ENCODE measurements at places on chromosomes 5 and 9.
A peak's percentile ranks its signal among the peaks of the same experiment; 100 is the strongest.

- no peak for DNase-seq
Measured at GRCh38 chr5:72179816-72180440, 72.7 kb downstream of the MAP1B start.

- DNase-seq = no peak
Measured at GRCh38 chr9:603126-603525, 238.4 kb upstream of the DMRT1 start.

DNA sequence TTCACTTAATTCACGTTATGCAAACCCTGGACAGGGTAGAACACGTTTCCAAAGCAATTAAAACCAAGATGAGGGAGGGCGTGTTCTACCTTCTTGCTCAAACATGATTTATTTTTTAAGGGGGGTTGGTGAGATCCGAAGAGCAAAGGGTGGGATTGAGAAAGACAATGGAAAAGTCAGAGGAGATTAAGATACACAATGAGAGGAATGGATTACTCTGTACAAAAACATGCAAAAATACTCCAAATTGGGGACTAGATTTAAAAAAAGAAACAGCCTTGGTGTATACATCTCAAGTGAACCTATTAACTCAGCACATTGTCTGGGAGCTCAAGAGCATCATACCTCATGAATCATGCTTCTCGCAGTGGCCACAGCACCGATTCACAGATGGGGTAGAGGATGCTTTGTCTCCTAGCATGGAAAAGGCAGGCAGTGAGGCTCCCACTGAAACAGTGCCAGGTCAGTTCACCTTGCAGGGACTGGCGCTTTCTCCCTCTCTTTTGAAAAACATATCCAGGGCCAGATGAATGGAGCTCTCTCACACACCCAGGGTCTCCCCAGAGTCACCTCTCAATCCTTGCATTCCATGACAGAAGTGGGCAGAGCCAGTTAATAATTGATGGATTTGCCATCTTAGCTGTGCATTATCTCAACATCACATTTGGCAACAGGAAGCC is 459.7 kb downstream of the BNC2 start:
- DNase-seq = no peak

- DNase-seq = no peak
Measured at GRCh38 chr5:145991044-145991575, 54.7 kb downstream of the SH3RF2 start.

DNA sequence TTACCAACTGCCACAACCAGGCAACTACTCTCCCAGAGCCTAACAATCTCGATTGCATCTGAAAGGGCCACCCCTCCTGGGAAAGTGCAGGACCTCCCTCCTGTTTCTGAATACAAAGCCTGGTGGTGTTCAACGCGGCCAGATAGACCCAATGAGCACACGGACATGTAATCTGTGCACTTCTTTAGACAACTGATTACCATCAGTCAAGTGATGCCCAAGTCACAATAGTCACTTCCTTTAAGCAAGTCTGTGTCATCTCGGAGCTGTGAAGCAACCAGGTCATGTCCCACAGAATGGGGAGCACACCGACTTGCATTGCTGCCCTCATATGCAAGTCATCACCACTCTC is 739 bp downstream of the C9orf72 start:
- no peak for DNase-seq

DNA sequence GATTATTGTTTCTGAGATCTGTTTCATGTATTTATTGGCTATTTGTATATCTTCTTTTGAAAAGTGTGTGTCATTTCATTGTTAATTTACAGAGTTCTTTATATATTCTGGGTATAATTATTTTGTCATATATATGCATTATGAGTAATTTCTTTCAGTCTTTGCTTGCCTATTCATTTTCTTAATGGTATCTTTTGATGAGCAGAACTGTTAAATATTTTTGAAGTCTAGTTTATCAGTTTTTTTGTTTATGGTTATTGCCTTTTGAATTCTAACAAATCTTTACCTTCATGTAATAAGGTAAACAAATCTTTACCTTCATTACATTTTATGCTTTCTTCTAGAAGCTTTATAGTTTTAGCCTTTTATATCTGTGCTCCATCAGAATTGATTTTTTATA is 66.4 kb downstream of the CSNK1G3 start:
- DNase-seq = no peak

GRCh38 chr9:94703488-94704140 is 22.9 kb upstream of the AOPEP start:
- no peak for DNase-seq

DNA sequence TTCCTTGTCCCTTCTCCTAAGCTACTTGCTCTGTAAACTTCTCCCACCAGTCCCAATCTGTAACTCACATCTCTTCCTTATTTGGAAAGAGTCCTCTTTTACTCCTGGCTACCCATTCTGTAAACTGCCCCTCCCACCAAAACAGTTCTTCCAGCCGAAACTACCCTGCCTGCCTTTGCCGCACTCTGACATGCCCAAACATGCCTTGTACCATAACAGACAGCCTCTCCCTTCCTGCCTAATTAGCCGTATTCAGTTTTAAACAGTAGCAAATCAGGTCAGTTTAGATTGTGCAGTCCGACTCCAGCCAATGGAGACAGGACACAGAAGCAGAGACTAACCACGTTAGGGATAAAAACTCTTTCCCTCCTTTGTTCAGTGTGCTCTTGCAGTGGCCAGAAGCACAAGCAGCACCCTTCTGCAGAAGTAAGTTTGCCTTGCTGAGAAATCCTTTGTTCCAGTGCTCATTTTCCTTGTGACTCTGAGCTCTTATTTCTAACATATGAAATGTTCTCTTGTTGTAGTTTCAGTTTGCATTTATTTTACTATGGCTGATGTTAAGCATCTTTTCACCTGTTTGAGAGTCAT is 5.4 kb upstream of the GLT6D1 start:
- DNase-seq = no peak

DNA sequence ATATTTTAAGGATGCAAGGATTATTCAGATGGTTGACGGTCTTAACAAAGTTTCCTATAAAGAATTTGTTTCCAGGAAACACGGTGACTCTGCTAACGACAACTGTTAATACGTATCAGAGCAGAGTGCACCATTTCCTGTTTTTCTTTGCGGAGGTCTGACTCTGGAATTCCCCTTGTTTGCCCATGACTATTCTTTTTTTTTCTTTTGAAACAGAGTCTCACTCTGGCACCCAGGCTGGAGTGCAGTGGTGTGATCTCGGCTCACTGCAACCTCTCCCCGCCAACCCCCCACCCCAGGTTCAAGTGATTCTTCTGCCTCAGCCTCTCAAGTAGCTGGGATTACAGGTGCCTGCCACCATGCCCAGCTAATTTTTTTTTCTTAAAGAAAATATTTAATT is 115.9 kb downstream of the CDC42SE2 start:
- no peak for DNase-seq

GRCh38 chr5:29414681-29415080 is 1778.8 kb upstream of the CDH6 start:
- no peak for DNase-seq

DNA sequence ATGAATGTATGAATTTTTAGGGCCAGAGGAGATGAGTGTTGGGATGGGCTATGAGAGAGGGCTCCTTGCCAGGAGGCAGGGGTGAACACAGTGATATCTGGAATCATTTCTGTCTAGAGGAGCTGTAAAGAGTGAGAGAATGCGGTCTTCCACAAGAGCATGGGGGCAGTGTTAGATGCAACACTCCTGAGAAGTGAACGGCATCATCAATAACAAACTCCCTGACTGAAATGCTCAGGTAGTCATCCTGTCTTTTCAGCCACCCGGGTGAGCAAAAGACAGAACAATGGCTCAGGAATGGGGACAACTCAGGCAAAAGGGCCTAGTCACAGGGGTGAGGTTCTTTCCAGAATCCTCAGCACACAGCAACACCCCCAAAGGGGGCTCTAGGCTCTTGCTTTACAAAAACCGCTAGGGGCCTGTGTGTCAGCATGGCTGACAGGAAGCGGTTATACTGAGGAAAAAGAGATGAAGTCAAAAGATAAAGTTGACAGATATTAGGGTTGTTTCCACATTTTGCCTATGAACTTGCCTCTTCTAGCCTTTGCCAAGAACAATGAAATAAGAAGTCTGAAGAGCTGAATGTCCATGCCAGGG is 104.6 kb upstream of the LRRTM2 start:
- no peak for DNase-seq

DNA sequence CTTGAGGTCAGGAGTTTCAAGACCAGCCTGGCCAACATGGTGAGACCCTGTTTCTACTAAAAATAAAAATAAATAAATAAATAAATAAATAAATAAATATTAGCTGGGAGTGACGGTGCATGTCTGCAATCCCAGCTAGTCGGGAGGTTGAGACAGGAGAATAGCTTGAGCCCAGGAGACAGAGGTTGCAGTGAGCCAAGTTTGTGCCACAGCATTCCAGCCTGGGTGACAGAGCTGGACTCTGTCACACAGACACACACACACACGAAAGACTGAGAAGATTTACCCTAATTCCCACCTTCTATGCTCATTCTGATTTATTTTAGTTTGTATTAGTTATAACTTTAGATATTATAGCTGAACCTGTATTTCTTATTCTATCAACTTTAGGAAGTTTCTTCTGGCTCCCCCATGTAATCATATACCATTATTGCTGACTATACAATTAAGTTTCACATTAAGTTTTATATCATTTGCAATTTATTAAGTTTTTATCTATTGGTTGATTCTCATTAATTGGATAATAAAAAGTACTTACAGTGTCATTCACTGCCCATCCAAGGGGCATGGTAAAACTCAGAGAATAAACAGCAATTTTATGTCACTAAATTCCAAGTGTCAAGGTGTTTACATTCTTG is 20.8 kb downstream of the ABHD17B start:
- DNase-seq = no peak

- DNase-seq = peak; percentile 84
Measured at GRCh38 chr9:125407974-125408900, 146.6 kb downstream of the GAPVD1 start.

DNA sequence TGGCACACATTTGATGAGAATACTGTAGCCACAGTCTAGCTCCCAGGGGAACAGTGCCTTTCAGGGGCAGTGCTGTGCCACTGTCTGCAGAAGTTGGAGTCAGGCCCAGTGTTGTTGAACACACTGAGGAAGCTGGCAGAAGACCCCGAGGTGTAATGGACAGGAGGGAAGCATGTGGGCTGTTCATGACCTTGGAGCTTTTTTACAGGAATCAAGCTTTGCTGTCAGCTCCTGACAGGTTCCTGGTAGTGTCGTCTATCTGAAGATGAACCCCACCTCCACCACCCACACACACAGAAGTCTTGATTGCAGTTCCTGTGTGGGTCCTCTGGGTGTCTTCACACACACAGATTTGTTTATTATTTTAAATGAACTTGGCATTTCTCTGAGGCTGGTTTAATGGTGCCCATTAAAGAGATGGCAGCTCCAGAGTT is 40.3 kb upstream of the TNFAIP8 start:
- DNase-seq = no peak

DNA sequence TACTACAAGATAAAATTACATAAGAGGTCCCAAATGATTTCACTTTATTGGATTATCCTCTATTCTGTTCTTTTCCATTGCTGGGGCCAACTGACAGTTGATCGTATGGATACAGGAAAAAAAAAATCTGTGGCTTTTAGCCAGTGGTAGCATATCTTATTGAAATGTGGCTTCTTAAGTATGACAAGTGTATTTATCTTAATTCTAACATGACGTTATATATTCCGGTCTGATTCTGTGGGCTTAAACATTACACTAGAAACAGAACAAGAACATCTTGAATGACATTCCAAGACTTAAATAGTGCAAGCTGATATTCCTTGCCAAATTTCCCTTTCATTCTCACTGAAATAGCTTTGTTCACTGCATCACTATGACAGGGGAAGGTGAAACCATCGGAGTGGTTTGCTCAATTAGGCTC is 117.9 kb downstream of the INSYN2B start:
- DNase-seq = no peak

DNA sequence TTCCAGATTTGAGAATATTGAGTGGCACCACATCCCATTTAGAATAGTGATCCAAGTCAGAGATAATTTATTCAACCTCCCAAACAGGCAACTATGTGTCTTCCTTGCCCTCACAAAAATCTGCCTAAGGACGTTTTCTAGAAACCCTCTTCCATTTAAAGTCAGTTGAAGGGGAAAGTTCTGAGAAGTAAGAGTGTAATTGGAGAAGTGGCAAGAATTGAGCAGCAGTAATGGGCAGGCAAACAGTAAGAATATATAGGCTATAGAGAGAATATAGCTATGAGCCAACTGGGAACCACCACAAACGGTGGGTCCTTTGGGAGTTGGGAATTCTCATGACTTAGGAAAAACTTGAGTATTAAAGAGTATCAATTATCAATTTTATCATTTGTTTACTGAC is 31.1 kb upstream of the CETN3 start:
- DNase-seq = no peak

DNA sequence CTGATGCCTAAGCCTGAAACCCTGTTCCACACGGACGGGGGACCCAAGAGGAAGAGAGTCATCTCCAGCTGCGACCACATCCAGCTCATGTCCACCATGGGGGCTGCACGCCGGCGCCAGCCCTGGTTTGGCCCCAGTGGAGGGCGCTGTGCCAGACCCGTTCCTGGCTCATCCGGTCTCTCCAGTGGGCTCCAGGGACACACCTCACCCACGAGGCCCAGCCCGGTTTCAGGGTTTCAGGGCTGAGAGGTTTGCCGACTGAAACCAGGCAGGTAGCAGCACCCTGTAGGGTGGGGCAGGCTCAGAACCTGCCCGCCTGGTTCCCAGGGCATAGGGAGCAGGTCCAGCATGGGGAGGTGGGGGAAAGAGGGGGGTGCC is 71.4 kb upstream of the STXBP1 start:
- DNase-seq = no peak

GRCh38 chr9:89225991-89226471 is 47.4 kb upstream of the SHC3 start:
- peak; percentile 55 for DNase-seq

GRCh38 chr5:22319798-22320197 is 533.3 kb downstream of the CDH12 start:
- no peak for DNase-seq

DNA sequence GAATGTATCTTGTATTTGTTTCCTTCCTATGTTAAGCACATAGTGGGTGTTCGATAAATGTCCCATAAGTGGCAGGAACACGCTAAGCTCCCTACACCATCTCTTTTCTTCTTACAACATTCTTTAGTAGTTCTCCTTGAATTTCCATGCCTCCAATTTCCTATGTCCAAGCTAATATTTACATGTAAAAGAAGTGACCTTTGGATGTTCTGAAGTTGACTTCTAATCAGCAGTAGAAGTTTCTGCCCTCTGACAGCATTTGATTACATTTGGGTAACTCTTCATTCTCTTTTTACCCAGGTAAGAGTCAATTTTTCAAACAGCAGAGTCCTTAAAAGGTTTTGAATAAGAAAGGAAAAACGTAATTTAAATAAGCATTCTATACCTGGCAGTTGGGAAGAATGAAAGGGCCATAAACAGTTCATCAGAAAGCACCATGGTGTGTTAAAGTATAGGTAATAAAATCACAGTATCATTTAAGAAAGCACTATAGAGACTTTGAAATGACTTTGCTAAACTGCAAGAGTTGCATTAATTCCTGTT is 78.9 kb downstream of the TRPM3 start:
- DNase-seq = no peak

DNA sequence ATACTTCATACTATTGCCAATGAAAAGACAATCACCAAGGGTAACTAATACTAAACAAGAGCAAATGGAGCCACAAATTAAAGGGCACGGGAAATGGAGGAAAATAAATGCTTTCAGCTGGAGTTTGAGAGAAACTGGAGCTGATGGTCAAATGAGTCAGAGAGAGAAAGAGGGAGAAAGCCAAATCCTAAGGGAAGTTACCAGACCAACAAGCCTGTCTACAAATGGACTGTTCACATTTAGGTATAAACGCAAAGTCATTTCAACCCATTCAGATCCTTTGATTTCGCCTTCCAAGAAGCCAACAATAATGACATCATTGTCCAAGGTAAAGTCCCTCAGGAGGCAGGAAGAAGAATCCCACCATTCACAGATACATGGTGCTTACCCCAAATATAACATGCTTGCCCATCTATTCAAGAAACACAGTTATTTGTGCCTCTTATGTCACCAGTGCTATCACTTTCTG is 351.8 kb downstream of the RAB3C start:
- DNase-seq = no peak
